Activated CD4-positive, alpha-beta T cell treated with anti-CD3 and anti-CD28 coated beads, Interleukin-2, amount 10 ng/mL, durations not matched to agents 24 days and 14 days (primary cell): ENCODE measurements at places on chromosomes 16 and 17.

DNA sequence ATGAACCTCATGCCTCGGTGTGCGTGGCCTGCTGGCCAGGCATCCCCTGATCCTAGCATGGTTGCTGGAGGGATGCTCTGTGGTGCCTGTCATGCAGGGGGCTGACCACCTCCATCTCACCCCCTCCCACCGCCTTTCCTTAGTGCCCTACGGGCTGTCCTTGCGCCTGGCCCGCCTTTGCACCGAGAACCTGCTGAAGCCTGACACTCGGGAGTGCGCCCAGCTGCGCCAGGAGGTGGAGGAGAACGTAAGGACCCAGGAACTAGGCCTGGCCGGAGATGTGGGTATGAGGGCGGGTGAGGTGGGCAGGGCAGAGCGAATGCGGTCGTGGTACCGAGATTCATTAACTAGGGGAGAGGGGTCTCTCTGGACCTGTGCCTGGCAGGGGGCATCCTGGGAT lies 19.0 kb downstream of the ITGB4 start:
- no peak for DNase-seq

DNA sequence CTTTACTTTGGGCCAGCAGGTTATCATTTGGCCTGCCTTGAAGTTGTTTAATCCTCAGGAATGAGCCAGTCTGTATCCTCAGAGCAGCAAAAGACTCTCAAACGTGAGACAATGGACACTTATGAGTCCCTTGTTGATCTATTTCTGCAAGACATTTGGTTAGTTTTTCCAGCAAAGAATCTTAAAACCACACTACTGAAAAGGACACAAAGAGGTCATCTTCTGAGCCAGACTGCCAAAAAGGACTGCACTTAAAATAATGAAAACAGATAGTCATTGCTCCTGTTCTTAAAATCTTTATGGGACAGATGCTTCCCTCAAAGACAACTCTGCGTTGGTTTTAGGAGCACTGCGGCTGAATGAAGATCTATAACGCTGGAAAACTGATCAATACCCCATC lies 205.7 kb upstream of the PSMD7 start:
- no peak for DNase-seq

DNA sequence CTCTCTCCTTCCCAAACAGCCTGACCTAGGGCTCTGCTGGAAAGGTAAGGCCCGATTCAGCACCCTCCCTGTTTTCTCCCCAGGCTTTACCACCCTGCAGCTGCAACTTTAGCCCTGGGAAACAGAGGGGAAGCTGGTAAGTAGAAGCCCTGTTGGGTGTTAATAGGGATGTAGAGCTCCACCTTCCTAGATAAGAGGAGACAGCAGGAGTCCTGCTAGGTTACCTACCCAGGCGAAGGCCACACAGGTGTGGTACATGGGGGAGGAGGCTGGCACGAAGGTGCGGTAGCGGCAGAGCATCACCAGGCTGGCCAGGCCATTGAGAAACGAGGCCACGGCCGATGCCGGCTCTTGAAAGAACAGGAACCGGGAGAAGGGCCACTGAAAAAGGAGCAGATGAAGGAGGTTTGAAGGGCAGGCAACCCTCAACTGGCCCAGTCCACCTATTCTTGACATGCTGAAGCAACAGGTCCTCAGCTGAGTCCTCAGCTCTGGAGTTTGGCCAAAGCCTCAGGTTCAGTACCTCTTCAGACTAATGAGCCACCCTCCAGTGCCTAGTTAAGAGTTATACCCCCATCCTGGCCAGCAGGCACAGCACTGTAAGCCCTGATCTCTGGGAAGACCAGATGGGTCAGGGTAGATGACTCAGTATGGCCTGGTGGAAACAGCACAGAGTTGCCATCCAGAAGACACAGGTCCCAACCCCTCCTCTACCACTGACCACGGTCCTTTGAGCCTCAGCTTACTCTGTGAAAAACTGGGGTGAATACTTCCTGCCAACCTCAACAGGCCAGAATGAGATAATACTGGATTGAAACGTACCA lies 3.3 kb downstream of the PGAP3 start:
- no peak for DNase-seq

GRCh38 chr16:87101903-87102302 lies 215.3 kb downstream of the C16orf95 start:
- DNase-seq: no peak

DNA sequence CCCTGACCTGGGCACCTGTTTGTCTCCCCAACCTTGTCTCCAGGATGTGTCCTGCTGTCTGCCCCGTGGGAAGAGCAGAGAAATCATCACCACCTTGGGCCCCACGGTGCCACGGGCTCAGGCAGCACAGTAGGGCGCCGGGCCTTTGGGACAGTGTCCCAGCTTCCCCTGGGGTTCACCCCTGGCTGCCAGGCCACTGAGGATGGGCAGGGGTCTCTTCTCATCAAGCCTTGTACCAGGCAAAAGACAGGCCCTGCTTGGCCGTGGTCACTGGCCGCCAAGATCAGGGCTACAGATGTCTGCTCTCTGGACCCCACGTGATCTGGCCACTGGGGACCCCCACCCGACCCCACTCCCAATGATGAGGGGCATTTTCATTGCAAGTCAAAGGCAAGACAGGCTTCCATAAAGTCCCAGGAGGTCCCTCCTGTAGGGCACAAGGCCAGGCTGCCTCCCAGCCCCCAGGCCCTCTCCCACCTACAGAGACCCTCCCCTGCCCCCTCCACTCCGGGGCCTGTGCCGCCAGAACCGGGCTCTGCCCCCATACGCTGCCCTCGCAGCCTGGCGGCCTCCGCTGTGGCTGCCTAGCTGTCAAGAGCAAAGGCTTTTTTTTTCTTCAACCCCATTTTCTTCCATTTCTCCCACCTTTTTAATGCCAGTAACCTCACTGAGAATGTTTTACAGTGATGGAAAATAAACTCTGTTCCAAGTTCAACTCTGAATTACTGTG lies 14.5 kb downstream of the DNAAF8 start:
- DNase-seq: no peak

DNA sequence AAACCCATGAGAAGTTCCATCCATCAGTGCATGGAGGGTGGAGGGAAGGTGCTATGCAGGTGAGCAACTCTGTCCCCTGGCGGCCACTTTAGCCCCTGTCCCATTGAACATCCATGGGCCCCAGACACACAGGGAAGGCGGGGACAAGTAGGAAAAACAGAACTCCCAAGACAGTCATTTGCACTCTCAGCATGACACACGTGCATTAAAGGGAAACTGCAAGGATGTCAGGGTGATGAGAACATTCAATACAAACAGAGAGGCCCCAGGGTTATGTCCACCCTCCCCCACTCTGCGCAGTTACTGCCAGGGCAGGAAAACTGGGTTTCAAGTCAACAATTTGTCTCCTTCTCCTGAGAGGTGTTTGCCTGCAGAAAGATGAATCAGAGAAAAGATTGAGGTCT lies 44.0 kb upstream of the AKTIP start:
- no peak for DNase-seq

- no peak for DNase-seq
These were observed 27.9 kb upstream of the LYRM9 start for GRCh38 chr17:27921077-27921476.

DNA sequence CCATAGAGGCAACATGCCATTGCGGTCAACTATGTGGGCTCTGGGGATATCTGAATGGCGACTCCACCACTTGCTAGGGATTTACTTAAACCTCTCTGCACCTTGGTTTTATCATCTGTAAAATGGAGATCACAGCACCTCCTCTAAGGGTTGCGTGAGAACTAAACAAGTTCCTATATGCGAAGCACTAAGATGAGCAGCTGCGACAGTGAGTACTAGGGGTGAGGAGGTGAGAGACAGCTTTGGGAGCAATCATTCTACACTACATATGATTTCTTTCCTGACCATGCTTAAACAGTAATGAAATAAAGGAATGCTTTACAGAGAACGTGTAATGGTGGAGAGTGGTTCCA lies 61.4 kb downstream of the CREBBP start:
- no peak for DNase-seq

DNA sequence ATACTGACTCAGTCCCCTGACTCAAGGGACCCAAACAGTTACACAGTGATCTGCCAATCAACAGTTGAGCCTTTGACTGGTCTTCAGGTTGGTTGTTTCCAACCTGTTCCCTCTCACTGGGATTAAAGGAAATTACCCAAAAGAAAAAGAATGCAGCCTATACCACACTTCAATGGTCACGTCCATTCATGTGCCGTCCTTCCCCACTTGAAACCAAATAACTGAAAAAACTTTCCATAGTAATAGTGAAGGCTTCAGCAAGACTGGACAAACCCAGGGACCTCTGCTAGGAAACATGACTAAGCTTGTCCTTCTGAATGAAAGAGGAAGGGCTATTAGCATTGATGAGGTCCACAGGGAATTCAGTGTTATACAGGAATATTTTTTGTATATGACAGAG lies 30.6 kb downstream of the MRPS23 start:
- no peak for DNase-seq

DNA sequence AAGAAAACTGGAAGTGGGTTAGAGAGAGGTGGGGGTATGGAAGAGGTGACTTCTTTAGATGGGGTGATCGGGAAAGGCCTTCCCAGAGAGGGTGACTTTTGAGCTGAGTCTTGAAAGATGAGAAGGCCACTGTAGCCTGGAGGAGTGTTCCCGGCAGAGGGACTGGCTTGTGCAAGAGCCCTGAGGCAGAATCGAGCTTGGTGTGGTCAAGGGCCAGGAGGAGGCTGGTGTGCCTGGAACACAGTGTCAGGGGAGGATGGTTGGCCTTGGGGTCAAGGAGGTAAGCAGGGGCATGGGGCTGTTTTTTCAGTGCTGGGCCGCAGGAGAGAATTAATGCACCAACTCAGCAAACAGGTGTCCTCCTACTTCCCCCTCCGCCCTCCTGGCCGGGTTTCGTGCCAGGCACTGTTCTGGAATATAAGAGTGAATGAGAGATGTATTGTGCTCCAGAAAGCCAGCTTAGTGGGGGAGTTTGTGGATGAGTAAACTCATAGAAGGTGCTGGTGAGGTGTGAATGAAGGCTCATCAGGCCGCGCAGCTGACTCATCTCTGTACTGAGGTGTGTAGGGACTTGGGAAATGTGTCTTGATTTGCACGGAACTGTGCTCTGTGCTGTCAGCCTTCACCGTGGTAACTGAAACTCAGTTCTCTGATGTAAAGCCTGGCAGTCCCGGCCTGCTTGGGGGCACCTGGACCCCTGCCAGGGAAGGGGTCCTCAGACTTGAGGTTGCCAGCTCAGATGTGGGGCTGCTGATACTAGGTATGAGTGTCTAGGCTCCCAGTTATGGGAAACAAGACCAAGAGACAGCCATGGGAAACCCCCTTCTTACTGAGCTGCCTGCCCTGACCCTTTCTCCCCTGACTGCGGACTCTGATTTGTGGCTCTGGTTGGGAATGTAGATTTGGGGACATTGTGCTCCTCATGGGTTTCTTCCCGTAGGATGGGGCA lies 15.3 kb downstream of the KSR1 start:
- DNase-seq: peak; percentile 94

DNA sequence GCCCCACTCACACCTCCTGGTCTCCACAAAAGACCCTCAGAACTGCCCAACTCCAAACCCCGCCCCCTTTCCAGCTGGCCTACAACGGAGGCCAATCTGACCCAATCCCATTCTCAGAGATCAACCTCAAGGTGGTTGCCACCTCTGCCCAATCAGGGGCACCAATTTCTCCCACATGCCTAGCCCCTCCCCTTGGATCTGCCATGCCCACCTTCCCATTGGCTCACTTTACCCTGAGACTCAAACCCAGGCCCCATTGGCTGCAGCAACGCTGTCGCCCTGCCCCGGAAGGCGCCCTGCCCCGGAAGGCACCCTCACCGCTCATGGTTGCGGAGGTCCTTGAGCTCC lies 10.6 kb downstream of the ZNF668 start:
- DNase-seq: no peak

GRCh38 chr17:37488607-37489196 lies 989 bp upstream of the DUSP14 start:
- peak; percentile 83 for DNase-seq

DNA sequence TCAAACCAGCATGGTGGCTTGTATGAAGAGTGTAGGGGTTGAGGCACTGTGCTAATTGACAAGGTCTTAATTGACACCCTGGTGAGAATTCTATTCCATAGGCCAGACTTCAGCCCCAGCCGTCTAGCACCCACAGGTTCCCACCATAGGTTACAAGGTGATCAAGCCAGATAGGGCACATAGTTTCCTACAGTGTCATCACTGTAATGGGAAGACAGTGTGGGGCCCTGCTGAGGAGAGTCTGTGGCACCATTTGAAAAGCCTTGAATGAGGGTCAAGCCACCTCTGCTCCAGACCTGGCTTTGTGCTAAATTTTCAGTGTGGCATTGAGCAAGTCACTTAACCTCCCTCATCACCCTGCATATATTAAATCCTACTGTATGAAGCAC lies 36.2 kb downstream of the YPEL2 start:
- DNase-seq: no peak

DNA sequence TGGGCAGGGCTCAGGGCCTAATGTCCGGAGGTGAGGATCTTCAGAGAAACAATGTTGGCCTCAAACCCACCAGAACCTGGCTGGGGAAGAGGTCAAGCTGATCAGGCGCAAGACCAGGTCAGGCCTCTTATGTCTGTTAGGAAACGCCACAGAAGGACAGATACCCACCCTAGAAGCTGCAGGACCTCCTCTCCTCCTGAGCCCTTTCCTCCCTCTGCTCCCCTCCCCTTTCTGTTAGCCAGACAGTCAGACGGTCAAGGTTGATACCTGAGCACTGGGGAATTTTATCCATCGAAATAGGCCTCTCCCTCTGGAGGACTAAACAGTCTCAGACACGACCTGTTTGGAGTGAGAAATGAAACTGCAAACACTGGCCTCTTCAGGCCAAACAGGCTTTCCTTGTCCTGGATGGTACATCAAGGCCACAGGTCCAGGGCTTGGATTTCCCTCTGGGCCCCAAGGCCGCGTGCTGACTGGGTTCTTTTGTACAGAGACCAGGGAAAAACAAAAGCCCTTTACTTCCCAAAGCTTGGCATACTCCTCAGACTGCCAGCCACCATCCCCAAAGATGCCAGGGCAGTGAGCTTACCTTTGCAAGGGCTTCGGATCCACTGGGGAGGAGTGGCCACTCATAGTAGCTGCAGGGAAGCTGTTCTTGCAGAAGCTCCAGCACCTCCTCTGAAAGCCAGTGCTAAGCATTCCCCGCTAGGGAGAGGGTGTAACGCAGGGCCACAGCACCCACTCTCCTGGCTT lies 135.8 kb downstream of the CCDC182 start:
- DNase-seq: no peak

GRCh38 chr17:7862692-7863437 lies 5.1 kb downstream of the CYB5D1 start:
- peak; percentile 85 for DNase-seq

- no peak for DNase-seq
These were observed 23.5 kb downstream of the AATF start for GRCh38 chr17:36972186-36972700.

DNA sequence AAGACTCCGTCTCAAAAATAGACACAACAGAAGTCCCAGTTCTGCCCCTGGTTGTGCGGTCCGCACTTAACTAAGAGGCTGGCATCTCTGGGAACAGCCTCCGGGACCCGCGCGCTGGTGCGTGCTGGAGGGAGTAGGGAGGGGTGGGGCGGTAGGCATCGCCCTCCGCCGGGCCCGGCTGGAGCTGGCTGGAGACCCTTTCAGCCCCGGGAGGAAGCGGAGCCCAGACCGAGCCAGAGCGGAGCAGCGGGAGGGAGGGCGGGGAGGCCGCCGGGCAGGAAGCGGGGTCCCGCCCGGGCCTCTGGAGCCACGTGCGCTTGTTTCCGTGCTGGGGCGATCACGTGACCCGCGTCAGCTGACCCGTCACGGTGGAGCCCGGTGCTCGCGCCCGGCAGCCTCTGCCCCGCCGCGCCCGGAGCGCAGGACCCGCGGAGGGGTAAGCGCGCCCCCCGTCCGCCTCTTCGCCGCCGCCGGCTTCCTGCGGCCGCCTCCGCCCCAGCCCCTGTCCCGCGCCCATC lies at the start of gene WDR81:
Gene WDR81 (plus strand): TSS at position 354 of the 518 bp plus-strand sequence. CDS start 256 bp downstream, outside the sequence.
- DNase-seq: peak; percentile 96

- DNase-seq: peak; percentile 45
These were observed 26.6 kb downstream of the N4BP1 start for GRCh38 chr16:48583075-48584065.
